Naive thymus-derived CD4-positive, alpha-beta T cell (primary cell): ENCODE measurements at places on chromosomes 12 and 14.

DNA sequence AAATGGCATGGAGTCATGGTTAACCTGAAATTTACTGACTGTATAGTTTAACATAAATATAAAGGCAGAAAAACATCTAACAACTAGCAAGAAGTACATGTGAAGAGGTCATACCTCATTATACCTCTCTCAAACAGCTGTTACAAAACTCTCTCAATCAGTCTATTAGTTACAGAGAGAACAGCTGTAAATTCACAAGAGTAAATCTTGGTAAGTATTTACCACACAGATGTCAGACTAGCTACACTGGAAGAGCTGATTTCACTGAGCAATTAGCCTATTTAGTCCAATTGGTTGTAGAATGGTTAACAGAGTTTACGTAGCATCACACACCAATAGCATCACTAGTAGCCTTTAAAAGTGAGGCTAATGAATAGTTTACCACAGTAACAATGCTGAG lies 463.4 kb upstream of the USP15 start:
- no peak for DNase-seq

- no peak for DNase-seq
These were observed 411.8 kb upstream of the MIS18BP1 start for GRCh38 chr14:45664668-45665356.

DNA sequence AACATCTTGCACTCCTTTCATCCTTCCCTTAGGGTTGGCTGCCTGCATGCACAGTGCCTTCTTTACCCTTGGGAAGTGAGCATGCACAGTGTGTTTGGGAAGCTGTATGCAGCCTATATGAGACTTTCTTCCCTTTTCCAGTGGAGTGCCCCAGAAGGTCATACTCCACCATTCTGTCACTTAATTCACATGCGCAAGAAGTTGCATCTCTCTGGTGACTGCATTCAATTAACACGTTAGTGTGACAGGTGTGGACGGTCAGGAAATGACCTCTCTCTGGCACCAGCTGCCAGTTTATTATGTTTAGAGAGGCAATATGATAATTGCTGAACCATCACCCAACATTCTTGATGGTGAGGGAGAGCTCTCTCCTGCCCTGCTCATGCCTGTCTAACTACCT lies 770.0 kb downstream of the FLRT2 start:
- no peak for DNase-seq

GRCh38 chr14:33362934-33363333 lies 424.3 kb downstream of the NPAS3 start:
- DNase-seq, result no peak

DNA sequence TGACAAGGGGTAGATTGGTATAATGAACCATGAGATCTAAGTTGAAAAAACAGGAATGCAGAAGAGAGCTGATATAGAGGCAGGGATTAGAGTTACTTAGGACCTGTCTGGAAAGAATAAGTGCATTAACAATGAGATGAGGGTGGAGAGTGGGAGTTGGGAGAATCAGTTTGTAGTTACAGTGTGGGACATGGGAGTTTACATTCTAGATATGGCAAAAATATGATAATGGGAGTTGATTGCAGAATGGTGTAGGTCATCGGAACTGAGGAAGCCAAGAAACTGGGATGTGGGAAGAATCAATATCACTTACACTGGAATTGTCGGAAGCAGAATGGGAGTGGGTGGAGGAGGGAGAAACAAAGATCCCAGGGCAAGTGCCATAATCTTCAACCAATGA lies 301.1 kb upstream of the NPAS3 start:
- no peak for DNase-seq

- DNase-seq, result no peak
These were observed 50.4 kb downstream of the ACADS start for GRCh38 chr12:120775862-120776552.

GRCh38 chr12:71810921-71811320 lies 28.6 kb upstream of the TBC1D15 start:
- DNase-seq, result no peak

DNA sequence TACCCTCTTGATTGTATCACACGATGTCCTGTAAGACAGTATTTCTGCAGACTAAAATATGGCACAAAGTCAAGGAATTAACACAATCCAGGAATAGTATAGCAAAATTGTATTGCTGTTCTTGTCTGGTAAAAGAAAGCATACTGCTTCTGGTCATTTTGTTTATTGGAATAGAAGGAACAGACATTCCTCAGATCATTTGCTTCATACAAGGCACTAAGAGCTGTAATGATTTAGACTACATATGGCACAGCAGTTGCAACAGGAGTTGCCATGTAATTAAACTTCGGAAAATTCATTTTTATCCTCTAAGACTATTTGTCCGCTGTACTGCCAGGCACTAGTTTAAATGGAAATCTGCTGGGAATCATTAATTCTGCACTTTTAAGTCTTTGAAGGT lies 7.6 kb upstream of the KERA start:
- DNase-seq, result no peak

GRCh38 chr12:83865431-83865830 lies 1047.2 kb downstream of the SLC6A15 start:
- no peak for DNase-seq

- no peak for DNase-seq
These were observed 107.7 kb upstream of the IFNG-AS1 start for GRCh38 chr12:67881565-67881964.

- DNase-seq, result no peak
These were observed 655 bp downstream of the PLD4 start for GRCh38 chr14:104925214-104925854.

GRCh38 chr12:93889516-93890212 lies 212.5 kb downstream of the CRADD start:
- DNase-seq, result no peak

- no peak for DNase-seq
These were observed 67.5 kb downstream of the DIP2B start for GRCh38 chr12:50572287-50572686.

DNA sequence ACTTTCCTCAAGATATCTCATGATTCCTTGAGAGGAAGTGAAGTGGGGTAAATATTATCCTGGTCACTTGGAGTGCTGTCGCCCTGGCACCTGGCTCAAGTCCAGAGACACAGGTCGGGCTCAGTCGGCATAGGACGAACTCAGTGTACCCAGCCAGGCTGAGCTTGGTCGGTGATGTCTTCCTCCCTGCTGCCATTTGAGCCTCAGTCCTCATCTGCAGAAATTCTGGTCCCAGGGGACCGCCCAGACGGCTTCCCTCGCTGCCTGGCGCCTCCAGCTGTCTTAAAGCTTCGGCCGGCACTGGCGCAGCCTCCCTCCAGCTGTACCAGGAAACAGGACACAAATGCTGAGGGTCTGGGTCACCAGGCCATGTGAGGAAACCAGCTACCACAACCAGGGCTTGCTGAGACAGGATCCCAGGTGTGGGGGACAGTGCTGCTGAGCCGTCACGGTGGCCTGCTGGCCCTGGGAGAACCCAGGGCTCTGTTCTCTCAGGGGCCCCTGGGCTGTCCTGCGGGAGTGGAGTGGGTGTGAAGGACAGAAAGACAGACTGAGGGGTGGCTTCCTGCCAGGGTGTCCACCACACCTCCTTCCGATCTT lies 5.0 kb upstream of the KLC1 start:
- DNase-seq, result no peak

DNA sequence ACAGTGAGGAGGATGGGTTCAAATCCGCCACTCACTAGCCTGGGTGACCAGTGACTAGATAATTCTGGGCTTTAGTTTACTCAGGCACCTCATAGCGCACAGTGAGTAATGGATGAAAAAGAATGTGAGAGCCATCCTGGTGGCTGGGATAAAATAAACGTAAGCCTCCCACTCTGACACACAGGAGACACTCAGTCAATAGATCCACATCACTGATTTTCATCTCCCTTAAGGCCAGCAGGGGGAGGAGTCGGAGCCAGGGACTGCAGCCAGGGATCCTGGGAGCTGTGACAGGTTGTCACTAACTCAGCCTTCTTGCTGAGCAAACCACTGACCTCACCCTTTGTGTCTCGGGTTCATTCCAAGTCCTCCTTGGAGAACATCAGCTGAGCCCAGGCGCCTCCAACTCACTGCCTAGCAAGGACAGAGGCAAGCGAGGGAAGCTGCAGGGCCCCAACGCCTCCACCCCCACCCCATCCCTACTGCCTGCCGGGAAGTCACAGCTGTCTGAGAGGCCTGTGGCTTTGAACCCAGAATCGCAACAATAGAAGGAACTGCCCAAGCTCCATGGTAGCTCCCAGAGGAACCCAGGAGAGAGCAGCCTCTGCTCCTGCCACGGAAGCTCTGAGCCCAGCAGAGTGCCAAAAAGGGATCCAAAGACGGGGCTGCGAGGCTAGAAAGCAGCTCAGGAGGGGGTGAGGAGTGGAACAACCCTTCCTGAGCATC lies 30.7 kb downstream of the PXN start:
- no peak for DNase-seq

DNA sequence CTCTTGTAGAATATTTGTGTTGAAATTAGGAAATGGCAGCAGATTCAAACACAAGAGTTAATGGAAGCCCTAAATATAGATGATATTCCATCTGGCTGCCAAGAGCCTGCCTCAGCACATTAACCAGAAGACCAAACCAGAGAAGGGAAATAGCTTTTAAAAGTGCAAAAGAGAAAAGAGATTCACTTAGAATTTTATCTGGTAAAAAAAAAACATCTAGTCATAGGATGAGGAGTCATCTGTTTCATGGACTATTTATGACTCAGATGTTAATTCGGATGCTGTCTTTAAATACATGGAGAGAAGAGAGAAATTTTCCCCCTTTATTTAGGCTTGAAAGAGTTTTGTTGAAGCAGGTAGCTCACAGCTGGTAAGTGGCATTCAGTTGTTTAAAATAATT lies 201.6 kb upstream of the NUDT4 start:
- no peak for DNase-seq

DNA sequence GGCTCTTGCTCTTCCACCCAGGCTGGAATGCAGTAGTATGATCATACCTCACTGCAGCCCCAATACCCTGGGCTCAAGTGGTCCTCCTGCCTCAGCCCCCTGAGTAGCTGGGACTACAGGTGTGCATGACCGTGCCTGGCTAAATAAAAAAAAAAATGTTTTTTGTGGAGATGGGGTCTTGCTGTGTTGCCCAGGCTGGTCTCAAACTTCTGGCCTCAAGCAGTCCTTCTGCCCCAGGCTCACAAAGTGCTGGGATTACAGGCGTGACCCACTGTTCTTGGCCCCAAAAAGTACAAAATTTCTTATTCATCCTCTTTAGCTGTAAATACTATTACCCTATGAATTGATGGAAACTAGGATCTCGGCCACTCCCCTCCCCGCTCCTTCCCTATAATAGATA lies 14.7 kb downstream of the CGRRF1 start:
- no peak for DNase-seq

DNA sequence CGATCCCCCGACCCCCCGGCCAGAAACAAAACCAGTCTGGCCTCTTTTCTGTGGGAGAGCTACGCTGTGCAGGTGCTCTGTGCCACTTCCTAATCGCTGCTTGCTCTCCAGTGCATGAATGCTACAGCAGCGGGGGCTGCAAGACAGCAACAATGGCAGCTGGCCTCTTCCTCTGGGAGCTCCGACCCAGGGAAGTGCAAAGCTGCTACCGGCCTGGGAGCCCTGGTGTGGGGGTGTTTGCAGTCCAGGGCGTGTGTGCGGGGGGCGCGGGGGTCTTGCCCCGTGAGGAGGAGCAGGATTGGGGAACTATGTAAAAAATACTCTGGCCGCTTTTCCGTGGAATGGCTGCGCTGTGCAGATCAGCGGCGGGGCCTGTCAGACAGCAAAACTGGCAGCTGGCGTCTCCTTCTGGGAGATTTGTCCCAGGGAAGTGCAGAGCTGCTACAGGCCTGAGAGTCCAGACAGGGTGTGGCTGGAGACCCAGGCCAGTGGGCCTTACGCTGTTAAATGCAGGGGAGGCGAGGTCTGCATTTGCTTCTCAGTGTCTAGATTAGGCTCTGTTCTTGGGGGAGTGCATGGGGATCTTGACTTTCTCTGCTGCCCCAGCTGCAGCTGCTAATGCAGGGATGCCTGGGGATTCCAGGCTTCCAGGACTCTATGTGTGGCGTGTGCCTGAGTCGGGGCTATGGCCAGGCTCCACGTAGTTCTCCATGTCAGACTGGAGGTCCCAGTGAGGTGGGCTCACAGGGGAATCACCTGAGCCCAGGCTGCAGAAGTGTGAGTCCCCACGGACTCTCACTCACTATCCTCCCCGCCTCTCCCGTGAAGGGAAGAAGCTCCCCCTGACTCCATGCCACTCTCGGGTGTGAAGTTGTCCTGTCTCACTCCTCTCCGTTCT lies 344.5 kb downstream of the AEBP2 start:
- DNase-seq, result no peak

DNA sequence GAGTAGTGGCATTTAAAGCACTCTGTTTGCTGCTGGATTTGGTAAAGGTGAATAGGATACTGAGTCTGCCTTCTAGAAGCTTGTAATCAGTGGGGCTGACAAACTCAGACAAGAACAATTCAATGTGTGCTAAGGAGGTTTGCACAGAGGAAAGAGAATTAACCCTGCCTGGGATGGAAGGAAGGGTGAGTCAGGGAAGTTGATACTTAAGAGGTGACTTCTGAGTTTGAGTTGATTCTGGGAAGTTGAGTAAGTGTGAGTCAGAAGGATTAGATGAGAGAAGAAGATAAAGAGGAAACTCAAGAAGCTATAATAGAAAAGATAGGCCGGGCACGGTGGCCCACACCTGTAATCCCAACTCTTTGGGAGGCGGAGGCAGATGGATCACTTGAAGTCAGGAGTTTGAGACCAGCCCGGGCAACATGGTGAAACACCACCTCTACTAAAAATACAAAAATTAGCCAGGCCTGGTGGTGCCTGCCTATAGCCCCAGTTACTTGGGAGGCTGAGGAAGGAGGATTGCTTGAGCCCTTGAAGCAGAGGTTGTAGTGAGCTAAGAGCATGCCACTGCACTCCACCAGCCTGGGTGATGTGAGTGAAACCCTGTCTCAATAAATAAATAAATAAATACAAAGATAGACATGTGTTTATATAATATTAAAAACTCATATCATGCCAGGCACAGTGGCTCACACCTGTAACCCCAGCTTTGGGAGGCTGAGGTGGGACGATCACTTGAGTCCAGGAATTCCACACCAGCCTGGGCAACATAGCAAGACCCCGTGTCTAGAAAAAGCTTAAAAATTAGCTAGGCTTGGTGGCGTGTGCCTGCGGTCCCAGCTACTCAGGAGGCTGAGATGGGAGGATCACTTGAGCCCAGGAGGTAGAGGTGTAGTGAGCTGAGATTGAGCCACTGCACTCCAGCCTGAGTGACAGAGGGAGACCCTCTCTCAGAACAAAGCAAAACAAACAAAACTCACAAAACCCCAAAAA lies 126.8 kb upstream of the CPM start:
- no peak for DNase-seq

DNA sequence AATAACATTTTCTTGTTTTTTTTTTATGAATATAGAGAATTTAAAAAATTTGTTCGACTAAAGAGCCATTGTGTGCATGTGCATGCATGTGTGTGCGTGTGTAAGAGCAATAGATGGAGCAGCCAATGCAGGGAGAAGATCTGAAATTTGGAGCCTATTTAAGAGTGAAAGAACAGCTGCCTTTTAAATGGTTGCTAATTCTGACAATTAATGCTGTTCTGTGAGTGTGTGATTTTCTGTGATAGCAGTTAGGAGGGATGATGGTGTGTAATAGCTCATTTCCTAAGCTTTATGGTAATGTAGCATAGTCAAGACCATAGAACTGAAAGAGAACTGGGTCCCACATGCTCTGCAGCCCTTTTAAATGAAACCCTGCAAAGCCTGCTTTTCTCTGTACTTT lies 137.9 kb downstream of the NRXN3 start:
- DNase-seq, result no peak
